ENCODE measurements at places on chromosomes 3 and 15.

- DNase-seq = no peak
Measured at GRCh38 chr15:21261396-21261964, 178.8 kb downstream of the POTEB3 start.

DNA sequence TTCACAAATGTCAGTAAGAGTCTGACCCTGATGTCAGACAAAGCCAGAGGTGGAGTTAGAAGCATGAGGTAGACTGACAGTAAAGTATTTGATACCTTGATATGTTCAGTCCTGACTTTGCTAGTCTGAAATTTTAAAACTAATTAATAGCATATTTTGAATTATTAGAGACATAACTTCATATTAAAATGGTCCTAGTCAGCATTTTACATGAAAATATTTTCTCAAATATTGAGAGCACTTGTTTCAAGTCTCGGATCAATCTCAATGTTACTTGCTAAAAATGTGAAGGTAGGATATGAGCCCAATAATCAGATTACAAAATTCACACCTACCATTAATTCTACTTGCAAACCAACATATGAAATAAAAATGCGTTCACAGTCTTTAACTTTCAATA, 58.1 kb upstream of the TTC14 start:
- DNase-seq = no peak

DNA sequence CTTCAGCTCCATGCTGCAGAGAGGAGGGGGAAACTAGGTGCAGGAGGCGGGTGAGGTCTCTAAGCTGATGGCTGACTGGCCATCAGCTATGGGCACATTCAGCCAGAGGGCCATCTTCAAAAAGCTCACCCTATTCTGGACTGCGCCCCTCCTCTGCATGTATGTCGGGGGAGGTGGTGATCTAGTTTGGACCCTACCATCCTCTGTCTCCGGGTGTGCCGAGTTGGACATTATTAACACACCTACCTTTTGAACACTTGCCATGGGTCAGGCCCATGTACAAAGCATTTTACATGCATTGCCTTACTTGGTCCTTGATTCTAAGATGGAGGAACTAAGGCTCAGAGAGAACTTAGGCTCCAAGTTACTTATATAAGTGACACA, 1.4 kb downstream of the NISCH start:
- DNase-seq = no peak

DNA sequence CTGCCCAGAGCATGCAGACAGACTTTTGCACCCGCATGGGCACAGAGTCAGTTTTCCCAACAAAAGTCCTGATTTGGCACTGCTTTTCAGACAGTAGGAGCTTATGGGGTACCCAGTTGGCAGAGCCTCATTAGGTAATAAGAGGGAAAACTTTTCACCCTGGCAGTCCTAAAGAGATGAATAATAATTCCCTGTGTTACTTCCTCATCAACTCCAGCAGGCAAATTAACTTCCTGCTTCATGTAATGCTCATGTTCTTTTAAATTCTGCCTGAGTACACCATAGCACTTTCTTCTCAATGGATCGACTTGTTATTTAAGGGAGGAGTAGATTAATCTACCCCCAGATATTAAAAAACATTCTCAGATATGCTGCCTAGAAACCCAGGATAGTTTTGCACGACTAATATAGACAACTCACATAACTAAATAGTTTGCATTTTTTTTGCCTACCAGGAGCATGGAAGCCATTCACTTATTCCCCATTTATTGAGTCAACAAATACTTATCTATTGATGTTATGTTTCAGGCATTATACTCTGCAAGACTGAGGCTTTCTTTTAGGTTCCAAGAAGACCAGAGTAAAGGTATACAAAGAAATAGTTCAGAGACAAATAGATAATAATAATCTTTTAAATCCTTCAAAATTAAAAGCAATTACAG, 214.5 kb downstream of the KCNMB2 start:
- no peak for DNase-seq

- no peak for DNase-seq
Measured at GRCh38 chr3:109569135-109569846, 231.9 kb upstream of the DPPA4 start.

DNA sequence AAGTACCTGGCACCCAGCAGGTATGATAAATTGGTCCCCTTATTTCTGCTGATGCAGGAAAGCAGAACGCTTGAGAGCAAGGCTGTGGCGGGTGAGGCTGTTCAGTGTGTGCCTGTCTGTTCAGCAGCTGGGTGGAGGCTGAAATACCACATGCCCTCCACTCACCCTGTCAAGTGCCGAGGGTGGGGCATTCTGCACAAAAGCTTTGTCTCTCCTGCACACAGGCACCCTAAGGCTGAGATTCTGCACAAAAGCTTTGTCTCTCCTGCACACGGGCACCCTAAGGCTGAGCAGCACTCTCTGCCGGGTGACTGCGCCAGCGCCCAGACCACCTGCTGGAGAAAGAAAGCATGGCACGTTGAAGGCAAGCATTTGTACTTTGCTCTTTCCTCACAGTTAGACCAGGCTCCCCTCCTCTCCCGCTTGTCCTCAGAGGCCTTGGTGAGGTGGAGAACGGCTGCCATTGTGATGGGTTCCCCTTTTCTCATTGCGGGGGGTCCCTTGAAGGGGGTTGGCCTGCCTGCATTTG, 97.5 kb downstream of the BDH1 start:
- peak; percentile 34 for DNase-seq

Measured in CD4-positive, alpha-beta T cell (primary cell).